Osteoblast (primary cell): ENCODE measurements at places on chromosomes 6 and 20. TPM values are rescaled to one million over a fixed set of nuclear protein-coding genes. Genes with fewer than 3 reads are reported as not detected.

GRCh38 chr6:110358553-110359160 lies 508 bp upstream of the METTL24 start:
- no peak overlapping the region for H3K27ac ChIP-seq
- no peaks in the 10 kb centered on the region for H3K36me3 ChIP-seq
- no peak for DNase-seq
- peak overlapping the region; percentile 46 for H3K4me3 ChIP-seq

DNA sequence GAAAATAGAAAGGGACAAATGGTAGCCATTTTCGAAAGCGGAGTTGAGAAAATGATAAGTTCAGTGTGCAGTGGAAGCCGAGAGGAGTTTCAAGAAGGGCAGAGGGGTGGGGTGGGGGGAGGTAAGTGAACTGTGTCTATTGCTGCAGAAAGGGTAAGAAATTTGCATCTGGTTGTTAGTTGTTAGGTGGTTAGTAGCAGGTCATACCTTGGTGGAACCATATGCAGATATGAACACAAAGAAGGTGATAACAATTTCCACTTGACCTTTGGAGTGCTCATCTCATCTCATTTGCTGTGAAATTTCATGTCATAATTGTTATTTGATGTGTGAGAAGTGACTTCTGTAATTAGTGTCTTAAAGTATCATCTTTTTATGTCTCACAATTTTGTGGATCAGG lies 288.2 kb downstream of the QKI start:
- no peaks in the 10 kb centered on the region for H3K27me3 ChIP-seq
- no peak overlapping the region for H3K4me3 ChIP-seq
- H3K4me1 ChIP-seq = no peaks in the 10 kb centered on the region
- DNase-seq = no peak

DNA sequence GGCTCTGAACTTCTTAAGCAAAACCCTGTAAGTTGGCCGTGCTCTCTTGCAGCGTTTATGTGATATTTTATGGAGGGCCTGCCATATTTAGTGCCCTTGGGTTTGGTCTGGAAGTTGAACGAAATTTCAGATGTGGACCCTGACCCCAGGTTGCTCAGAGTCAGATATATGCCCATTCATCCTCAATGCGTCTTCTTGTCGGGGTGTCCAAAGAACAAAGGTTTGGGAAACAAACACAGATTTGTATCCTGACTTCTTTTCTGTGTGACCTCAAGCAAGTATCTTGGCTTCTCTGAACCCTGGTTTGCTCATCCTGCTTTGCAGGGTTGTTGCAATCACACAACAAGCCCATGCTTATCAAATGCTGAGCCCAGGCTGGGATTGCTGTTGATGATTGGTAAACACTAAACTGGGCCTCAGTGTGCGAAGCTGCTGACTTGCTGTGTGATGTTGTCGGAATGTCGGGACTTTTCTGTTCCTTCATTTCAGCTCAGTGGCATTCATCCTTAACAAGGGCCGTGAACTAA lies 103.5 kb upstream of the PTPN1 start:
- peaks cover 7% of the 10 kb centered on the region for H3K27me3 ChIP-seq
- H3K27ac ChIP-seq = no peak overlapping the region
- no peaks in the 10 kb centered on the region for H3K36me3 ChIP-seq
- no peaks in the 10 kb centered on the region for H3K4me1 ChIP-seq
- DNase-seq = no peak
- H3K4me3 ChIP-seq = no peak overlapping the region

DNA sequence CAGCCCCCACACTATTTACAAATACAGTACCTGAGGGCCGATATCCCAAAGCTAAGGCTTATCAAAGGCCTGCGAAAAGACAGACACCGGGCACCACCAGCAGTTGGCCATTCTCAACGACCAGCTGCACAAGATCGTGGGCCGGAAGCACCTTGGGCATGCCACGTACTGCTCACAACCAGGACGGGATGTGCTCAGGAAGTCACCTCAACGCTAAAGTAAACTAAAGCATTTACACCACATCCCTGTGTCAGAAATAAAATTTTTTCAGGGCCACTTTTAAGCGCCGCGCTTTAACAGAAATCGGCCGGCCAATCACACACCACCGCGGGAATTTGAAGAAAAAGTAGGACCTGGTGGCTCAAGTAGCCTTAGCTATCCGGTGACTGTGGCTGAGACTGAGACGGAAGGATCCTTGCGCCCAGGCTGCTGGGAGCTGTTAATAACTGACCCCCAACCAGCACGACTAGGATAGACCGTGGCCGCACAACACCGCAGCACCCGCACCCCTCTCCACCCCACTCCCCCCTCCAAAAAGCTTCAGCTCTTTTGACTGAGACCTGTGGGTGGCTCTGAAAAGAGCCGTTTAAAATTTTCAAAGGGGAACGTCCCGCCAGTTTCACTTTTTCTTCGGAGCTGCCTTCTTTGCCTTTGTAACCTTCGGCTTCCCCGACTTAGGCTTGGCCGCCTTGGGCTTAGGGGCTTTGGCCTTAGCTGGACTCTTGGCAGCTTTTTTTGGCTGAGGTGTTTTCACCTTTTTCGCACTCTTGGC lies 131.2 kb upstream of the BTN3A2 start:
- H3K4me3 ChIP-seq = peak overlapping the region; percentile 75
- peak; percentile 60 for DNase-seq
- no peaks in the 10 kb centered on the region for H3K27me3 ChIP-seq
- H3K27ac ChIP-seq = peak overlapping the region; percentile 42
- H3K4me1 ChIP-seq = peaks cover 23% of the 10 kb centered on the region

DNA sequence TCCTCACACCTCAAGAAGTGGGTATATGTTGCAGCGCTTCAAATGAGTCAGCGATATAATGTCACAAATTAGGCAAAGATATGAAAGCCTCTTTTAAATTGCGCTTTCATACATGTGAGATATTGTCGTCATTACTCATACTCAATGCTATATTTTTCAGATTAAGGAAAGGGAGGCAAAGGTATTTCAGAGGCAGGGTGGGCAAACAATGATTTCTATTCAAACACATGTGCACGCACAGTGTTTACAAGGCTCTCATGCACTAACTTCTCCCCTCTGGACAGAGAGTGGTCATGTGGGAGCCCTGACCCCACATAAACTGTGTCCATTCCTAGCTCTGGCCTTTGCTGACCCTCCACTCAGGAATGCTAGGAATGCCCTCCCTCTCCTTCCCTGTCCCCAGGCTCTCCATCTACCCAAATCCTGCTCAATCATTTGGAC lies 112.1 kb upstream of the TMEM170B start:
- peaks cover 50% of the 10 kb centered on the region for H3K4me1 ChIP-seq
- no peak for DNase-seq
- no peak overlapping the region for H3K4me3 ChIP-seq
- H3K36me3 ChIP-seq = no peaks in the 10 kb centered on the region
- H3K27ac ChIP-seq = no peak overlapping the region

DNA sequence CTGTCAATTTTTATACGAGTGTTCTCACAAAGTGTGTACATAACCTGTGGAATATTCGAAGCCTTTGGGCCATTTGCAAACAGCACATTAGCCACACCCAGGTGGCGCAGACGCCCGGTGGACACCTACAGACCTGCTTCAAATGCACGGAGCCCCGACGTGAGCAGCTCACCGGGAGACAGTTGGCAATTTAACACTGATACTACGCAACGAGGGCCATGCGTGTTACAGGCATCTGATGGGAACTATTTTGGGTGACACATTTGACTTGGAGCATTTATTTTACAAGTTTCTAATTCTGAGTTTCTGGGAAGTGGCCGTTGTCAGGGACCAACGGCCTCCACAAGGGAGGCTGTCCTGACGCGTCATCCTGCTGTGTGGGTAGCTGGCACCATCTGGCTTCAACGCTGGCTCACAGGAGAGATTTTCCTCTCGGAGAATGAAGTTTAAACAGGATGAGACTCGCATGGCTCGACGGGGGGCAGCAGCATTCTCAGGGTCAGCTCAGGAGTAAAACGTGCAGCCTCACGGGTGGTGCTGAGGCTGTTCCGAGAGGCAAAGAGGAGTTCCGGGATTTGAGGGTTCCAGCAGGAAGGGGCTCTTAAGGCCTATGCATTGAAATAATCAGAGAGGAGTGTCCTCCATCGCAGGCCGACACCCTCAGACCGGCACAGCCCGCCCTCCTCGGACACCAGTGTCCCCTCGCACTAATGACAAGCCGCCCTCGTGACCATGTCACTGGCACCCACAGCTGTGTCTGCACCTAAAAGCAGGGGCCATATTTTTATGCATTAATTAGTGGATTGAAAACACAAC lies 207.4 kb downstream of the DLL1 start:
- no peak overlapping the region for H3K27ac ChIP-seq
- H3K4me1 ChIP-seq = no peaks in the 10 kb centered on the region
- peak; percentile 80 for DNase-seq
- no peaks in the 10 kb centered on the region for H3K27me3 ChIP-seq

DNA sequence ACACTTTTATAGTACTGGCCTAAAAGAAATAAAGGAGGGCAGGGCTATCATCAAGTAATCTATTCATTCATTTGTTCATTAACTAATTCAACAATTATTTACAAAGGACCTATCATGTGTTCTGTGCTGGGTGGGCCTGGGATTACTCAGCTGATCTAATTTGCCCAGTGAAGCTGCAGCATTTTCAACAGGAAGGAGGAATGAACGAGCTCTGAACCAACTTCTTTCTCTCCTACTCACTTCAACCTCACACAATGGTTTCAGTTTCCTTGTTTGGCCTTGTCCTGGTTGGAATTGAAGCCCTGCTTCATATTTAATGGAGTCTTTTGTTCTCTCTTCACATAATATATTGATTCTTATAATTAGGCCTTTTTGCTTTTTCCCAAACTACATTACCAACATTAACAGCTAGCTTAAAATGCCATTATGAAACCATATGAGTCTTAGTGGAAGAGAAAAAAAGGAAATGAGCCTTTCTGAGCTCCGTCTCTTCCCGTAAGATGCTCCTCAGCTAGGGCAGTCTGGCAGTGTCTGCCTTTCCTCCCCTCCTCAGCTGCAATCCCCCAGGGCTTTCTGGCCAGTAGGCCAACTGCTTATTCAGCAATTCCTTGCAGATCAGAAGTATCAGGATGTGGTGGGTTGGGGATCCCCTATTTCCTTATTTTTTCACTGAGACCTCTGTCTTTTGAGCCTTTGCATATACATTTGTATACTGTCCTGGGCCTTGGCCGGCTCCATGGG lies 79.4 kb upstream of the NRN1 start:
- H3K27ac ChIP-seq = no peak overlapping the region
- no peak overlapping the region for H3K4me3 ChIP-seq
- DNase-seq = no peak
- no peaks in the 10 kb centered on the region for H3K27me3 ChIP-seq
- H3K4me1 ChIP-seq = no peaks in the 10 kb centered on the region

DNA sequence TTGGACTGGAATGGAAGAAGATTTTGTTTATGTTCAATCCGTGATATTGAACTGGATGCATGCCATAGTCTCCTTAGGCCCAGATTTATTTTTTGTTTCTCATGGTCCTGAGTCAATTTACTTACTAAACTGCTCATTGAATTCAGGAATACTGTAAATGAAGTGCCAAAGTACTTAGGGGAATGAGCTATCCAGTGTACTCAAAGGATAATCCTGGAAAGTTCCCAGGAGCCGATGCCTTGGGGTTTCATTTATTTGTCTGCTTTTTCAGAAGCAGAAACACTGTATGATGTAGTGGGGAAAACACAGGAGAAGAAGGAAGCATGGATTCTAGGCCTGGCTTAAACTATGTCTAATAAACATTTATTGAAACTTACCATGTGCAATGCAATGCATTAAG lies 56.1 kb upstream of the THEMIS start:
- no peak for DNase-seq
- H3K36me3 ChIP-seq = no peaks in the 10 kb centered on the region
- no peak overlapping the region for H3K27ac ChIP-seq
- H3K27me3 ChIP-seq = no peaks in the 10 kb centered on the region
- no peak overlapping the region for H3K4me3 ChIP-seq
- H3K4me1 ChIP-seq = no peaks in the 10 kb centered on the region

GRCh38 chr20:40942006-40942405 lies 86.6 kb upstream of the TOP1 start:
- no peaks in the 10 kb centered on the region for H3K36me3 ChIP-seq
- no peak for DNase-seq
- H3K4me3 ChIP-seq = no peak overlapping the region
- H3K27me3 ChIP-seq = no peaks in the 10 kb centered on the region
- H3K27ac ChIP-seq = no peak overlapping the region
- no peaks in the 10 kb centered on the region for H3K4me1 ChIP-seq

The SLC16A10 gene
- under 0.01 TPM in 1 of 2 replicates, not detected in the other for total RNA-seq

The MDFI gene
- 0.72 and 5.3 TPM in 2 replicates for total RNA-seq

The CDC40 gene
- total RNA-seq = 27.4 and 27.5 TPM in 2 replicates

The TAAR5 gene
- total RNA-seq = not detected in 2 replicates
